ENCODE measurements at places on chromosomes 4 and X. TPM values are rescaled to one million over a fixed set of nuclear protein-coding genes. Genes with fewer than 3 reads are reported as not detected.

ERCC6L gene
- total RNA-seq: 9.6 TPM

CXorf49 gene
- not detected for total RNA-seq

ELF4 gene
- total RNA-seq: 31.8 TPM

FAM149A gene
- 0.30 TPM for total RNA-seq

GAGE12E gene
- total RNA-seq: not detected

TGIF2LX gene
- not detected for total RNA-seq
